ENCODE measurements at places on chromosomes 13 and 19.

DNA sequence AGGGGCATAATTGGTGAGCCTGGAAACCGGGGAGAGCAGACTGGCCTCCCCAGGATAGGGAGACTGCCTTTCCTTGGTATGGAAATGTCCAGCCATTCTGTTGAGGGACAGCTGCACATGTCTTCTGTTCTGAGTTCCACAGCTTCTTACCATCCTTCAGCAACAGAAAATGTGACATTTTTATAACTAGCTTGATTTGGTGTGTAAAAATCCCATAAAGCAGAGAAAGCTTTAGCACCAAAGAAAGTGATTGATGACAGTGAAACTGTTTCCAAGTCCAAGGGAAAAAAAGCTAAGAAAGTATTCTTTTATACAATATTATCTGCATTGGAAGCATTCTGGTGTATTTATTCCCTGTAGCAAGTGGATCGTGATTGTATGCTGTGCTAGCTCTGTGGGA lies 61.9 kb downstream of the DHRS12 start:
- no peak for DNase-seq

- no peak for DNase-seq
Observed at GRCh38 chr13:52887165-52887564, 38.7 kb upstream of the PCDH8 start.

DNA sequence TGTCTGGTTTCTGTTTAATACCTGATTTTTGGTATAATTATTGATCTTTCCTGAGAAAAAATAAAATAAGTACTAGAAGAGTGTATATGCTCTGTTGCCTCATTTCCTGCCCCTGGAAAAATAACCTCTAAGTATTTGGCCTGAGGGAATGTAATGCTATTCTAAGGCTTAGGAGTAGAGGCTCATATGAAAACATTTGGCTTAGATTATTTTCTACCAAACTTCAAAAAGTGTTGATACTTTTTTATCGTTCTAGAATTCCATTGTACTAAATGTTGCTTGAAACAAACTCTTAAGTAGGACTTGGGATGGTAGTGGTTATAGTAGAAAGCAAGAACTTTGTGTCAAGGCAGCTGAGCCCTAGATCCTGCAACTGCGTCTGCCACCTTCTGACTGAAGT lies 57.8 kb downstream of the COG3 start:
- DNase-seq, result no peak

DNA sequence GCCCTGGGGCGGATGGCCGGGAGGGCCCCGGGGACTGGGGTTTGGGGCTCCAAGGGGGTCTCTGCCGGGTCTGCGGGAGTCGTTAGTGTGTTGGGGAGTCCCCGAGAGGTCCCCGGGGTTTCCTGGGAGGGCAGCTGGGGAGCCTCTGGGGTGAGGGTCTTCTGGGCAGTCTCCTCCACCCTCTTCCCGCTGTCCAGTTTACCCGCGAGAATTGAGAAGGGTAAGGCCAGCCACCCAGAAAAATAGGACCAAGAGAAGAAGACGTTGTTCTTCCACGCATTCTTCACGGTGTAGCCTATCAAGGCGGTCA lies 1.0 kb upstream of the ETFB start:
- DNase-seq, result no peak

GRCh38 chr13:97757807-97758206 lies 195.7 kb upstream of the IPO5 start:
- DNase-seq, result no peak

DNA sequence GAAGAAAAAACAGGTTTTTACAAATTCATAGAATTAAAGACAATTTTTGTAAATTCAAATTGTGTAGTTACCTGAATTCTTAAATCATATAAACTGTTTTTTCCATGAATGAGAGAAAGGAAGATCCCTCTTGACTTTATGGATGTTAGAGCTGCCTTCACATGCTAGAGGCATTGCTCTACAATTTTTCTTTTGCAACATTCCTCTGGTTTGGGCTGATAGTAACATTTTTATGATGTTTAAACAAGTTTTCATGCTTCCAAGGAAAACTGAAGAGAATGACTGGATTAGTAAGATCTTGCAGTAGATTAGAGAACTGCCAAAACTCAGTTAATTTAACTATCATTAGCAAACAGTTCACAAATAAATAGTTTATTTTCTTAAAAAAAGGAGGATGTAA lies 250.6 kb downstream of the GPC6 start:
- no peak for DNase-seq

DNA sequence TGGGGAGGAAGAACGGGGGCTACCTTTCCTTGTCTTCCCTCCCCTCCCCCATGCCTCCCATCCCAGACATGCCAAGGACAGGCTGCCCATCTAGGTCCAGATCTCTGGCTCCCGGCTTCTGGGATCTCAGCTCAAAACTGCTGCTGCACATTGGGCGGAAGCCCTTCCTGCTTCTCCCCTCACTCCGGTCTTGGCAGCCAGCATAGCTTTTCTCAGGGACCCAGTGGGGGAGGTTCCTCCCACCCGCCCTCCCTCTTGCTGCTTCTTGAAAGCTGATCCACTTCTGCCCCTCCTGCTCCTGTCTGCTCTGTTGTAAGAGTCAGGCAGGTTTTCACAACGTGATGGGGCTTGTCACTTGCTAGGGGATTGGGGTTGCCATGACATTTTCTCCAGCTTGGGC lies 21.7 kb upstream of the RNF17 start:
- no peak for DNase-seq

DNA sequence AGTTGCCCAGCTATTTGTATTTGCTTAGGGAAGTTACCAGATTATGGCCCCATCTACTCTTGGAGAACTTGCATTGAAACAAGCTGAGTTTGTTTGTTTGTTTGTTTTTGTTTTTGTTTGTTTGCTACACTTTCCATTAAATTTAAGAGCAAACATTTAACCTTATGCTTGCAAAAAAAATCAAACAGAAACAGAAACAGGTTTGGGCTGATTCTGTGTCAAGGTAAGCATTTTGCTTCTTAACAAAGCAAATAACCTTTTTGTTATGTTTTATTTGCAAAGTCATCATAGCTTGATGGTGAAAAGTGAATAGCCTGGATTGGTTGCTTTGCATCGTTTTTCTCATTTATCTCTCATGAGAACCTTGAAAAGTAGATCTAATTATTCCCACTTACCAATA lies 531.8 kb downstream of the EFNB2 start:
- DNase-seq, result no peak

GRCh38 chr13:53507741-53508140 lies 479.1 kb downstream of the OLFM4 start:
- DNase-seq, result no peak

DNA sequence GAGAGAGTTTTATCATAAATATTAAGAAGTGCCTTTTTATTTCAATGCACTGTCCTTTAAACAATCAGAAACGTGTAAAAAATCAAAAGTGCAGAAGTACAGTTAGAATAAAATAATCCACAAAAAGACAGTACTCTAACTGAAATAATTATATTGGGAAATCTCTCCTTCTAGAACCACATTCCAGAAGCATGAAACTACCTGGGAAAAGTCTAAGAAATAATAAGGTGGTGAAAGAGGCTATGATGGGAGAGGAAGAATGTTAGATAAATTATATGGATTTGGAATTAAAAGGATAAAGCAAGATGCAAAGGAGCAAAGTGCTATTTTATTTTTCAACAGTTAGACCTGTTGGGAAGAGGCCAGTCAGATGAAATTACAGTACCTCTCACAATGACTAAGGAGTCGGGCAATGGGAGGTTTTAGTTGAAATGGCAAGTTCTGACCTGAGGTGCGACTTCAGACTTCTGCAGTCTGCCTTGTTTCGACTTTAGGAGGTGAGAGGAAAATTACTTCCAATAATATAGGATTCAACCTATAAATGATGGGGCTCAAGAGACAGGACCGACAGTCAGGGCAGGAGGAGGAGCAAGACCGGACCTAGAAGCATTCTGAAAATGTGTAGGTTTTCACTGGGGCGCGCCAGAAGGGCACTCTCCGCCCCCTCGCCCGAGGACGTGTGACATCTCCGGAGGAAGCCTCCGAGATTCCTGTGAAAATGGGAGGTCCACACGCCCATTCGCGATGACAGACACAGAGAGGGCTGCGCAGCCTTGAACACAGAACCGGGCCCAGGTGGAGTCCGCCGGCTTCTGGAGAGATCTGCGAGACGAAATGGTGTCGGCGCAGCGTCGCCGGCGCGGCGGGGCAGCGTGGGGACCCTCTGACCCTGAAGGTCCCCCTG lies 717 bp downstream of the SPRYD7 start:
- DNase-seq, result peak; percentile 10

- DNase-seq, result no peak
Observed at GRCh38 chr13:24692561-24692960, 12.4 kb downstream of the ATP12A start.

GRCh38 chr13:32497589-32497988 lies 41.0 kb downstream of the N4BP2L2 start:
- DNase-seq, result no peak

DNA sequence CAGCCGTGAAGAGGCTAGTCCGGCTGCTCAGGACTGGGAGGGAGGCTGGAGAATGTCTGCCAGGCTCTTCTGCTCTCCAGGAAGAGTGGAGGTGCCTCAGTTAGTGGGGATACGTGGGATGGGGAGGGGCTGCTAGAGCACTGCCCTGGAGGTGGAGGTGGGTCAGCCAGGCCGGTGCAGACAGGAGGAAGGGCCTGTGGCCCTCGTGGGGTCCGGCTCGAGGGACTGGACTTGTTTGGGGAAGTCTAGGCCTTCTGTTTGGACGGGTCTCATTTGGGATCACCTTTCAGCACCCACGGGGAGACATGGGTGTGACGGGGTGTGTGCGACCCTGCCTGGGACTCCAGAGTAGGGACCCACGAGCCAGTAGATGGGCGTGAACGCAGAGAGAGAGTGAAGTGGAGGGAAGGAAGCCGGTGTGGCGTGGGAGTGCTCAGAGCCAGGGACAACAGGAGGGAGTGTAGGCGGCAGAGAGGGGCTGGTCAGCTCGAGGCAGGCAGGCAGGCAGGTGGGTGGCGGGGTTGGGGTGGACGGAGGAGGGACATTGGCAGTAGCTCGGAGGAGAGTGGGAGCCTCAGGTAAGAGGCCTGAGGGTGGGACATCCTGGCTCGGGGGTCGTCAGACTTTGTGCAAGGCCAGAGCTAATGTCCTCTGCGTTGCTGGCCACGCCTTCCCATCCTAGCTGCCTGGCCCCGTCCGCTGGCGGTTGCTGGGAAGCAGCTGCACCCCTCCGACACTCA lies 11.5 kb downstream of the EPN1 start:
- no peak for DNase-seq

DNA sequence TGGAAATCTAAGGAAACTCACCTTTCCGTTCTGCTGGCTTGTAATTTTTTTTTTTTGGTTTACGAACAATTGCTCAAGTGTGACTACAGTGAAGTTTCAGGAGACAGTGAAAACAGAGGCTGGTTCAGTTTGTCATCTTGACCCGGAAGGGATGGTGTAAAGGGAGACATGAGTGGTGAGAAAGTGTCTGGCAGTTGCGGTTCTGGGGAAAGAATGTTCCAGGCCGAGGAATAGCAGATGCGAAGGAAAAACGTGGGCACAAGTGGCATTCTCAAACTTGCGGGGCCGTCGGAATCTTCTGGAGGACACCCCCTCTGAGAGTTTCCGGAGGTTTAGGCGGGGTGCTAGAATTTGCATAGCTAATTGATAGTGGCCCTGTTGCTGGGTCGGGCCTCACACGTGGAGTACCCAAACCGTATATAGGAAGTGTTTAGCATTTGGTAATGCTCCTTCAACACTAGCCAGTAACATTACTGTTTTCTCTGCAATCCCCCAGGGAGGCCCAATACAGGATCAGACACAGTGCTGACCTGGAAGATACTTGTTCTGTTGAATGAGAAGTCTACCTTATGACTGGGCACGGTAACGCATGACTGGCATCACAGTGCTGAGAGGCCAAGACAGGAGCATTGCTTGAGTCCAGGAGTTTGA lies 2.8 kb upstream of the TNFSF9 start:
- DNase-seq, result no peak

DNA sequence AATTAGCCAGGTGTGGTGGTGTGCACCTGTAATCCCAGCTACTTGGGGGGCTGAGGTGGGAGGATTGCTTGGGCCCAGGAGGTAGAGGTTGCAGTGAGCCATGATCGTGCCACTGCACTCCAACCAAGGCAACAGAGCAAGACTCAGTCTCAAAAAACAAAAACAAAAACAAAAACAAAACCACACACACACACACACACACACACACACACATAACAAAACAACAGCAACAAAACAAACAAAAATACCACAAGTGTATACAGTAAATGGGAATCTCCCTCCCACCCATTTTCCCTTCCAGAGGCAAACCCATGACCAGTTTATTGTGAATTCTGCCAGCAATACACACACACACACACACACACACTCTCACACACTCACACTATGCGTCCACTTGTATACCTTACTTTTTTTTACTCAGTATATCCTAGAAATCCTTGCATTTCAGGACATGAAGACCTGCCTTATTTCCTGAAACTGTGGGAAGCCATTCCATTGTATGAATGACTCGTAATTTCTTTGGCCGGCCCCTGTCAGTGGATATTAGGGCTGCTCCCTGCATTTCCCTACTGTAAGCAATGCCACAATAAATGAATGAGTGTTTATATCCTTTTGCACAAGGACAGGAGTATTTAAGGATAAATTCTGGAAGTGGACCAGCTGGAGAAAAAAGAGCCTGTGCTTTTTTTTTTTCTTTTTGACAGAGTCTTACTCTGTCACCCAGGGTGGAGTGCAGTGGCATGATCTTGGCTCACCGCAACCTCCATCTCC lies 6.9 kb upstream of the PLEKHF1 start:
- no peak for DNase-seq

GRCh38 chr19:31519256-31519655 lies 170.0 kb upstream of the TSHZ3 start:
- no peak for DNase-seq

DNA sequence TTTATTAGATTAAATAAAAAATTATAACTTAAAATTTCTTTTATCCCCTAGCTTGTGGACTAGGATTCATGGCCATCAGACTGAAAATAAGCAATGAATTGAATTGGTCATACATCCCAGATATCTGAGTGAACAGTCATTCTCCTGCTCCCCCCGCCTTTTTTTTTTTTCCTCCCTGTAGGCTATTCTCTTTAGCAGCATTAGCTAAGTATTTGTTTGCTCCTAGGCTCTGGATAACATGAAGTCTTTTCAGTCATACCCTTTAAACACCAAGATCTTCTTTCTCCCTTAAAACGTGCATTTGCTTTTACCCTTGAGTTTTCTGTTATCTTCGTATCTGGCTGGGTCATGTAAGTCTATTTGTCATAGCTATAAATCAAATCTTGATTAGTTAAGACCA lies 866.7 kb upstream of the SPRY2 start:
- DNase-seq, result no peak

GRCh38 chr19:33726756-33727155 lies 69.9 kb upstream of the KCTD15 start:
- DNase-seq, result no peak

DNA sequence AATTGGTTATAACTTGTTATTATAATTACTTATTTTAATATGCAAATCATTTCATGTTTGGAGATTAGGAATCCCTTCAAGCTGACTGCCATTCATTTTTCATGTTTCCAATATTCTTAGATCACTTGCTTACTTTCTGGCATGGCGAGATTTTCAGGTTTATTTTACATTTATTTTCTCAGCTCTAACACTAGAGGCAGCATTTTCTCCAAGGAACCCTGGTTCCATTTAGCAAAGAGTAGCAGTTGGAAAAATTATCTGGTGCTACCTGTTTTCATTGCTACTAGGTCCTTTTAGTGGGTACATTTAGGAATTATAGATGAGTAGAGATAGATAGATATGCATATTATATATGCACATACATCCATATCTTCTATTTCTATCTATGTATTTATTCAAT lies 90.9 kb upstream of the TRPC4 start:
- DNase-seq, result no peak

Data from activated CD4-positive, alpha-beta T cell treated with anti-CD3 and anti-CD28 coated beads, Interleukin-2, amount 50 U/mL, for 1 hour (primary cell).